AG08395 (cell line): ENCODE measurements at places on chromosomes 5 and 9.

GRCh38 chr9:1837453-1838084, 177.6 kb upstream of the SMARCA2 start:
- peak; percentile 45 for DNase-seq

GRCh38 chr5:84385705-84386104, 1.0 kb upstream of the EDIL3 start:
- no peak for DNase-seq

DNA sequence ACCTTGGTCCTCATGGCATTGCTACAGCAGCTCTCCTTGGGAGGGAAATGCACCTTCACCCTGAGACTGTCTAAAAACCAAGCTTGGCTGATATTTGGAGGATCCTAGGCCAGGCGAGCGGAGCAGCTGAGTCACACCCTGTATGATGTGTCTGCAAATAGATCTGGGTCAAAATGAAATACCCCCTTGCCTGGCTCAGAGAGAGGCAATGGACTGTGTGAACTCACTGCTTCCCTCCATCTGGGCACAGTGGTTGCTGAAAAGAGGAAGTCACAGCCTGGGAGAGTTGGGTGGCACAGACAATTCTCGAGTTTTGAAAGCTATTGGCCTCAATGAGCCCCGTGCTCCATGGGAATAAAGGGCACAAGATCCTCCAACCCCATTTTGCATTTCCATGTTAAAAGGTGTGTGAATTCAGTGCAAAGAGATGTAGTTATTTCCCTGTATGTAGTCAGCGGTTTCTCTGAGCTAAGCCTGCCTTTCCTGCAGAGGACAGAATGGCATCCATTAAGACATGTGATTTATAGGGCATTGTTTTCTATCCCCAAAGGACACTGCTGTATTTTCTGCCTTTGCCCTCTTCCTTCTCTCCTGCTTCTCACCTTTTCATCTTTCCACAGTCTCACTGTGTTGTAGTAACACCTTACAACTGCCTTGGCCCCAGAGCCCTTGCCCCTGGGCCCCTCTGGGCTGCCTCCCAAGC, 177.2 kb downstream of the GADD45G start:
- DNase-seq: peak; percentile 30

- DNase-seq: no peak
Measured at GRCh38 chr5:99023330-99023729, 94.5 kb upstream of the CHD1 start.

GRCh38 chr9:15640121-15640520, 87.3 kb downstream of the CCDC171 start:
- no peak for DNase-seq

DNA sequence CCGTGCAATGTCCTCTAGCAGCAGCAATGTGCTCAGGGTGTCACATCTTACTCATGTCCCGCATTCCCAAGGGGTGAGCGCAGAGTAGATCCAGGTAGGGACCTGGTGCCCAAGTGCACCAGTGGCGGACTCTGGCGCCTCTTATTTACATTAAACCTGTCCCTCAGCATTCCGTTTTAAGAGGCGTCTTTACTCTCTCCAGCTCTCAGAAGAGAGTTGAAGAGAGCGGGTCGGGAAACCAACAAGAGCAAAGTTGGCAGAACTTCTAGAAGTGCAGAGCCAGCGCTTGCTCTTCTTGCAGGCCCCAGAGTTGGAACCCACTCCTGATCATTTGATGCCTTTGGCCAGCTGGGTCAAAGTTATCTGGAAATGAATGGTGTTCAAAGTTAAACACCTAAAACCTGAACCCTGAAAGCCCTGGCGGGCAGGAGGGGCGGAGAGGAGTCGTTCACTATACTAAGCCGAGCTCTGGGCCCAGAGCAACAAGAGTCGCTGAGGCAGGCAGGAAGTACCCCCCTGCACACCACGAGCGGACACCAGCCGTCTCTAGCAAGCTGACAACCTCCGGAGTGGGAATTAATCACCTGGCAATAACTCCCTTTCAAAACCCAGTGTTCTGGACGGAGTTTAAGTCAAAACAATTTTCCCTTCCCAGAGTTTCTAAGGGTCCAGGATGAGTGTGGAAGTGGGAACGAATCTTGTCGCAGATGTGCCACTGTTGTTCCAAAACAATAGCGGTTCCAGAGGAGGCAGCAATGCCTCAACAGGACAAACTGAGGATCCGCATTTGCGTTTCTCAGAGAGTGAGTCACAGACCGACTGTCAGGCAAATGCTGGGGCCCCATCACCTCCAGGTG, 122.8 kb downstream of the TMEM161B start:
- DNase-seq: no peak

DNA sequence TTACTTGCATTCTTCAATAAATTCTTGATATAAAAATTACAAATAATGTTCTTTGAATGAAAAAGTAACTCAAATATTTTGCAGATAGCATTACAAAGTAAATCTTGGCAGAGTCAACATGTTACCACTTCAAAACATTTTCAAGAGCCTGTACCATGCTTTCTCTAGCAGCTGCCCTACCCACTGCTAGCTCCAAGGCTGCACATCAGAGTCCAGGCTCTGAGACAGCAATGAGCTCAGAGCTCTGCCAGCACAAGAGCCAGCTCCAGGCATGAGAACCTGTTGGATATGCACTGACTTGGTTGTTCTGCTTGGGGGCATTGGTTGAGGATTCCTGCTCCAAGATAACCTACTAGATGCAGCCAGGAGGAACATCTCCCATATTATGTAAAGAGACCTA, 211.3 kb upstream of the HAPLN1 start:
- no peak for DNase-seq

- no peak for DNase-seq
Measured at GRCh38 chr5:104599726-104600125, 1037.1 kb upstream of the NUDT12 start.

GRCh38 chr5:176773408-176774035, 36.8 kb upstream of the UNC5A start:
- no peak for DNase-seq

DNA sequence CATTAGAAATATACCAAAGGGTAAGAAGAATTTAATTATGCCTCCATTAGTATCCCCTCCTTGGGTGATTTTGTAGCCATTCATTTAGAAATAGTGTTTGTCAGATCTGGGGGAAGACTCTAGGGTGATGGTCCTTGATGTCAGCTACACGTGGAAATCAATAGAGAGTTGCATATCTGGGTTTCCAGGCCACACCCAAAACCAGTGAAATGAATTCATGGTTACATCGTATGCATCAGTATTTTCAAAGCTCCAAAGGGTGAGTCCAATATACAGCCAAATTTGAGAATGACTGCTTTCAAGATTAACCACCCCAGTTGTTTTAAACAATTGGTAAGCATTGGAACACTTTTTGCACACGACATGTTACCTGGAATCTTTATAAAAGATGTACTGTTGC, 173.4 kb upstream of the SGCD start:
- DNase-seq: no peak

DNA sequence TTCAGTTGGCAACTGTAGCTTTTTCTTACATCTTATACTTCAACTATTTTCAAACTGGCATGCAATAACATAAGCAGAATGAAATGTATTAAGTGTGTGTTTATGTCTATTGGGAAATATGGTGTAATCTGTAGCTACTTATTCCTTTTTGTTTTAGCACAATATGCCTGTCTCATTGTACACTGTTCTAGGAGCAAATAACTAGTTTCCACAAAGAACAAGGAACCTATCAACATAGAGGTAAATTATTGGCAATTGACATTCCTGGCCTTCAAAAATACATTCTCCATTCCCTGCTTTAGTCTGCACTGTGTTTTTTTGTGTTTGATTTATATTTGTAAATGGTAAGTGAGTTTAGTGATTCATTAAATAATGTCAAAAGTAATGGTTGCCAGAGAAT, 75.7 kb downstream of the FBXL7 start:
- no peak for DNase-seq

DNA sequence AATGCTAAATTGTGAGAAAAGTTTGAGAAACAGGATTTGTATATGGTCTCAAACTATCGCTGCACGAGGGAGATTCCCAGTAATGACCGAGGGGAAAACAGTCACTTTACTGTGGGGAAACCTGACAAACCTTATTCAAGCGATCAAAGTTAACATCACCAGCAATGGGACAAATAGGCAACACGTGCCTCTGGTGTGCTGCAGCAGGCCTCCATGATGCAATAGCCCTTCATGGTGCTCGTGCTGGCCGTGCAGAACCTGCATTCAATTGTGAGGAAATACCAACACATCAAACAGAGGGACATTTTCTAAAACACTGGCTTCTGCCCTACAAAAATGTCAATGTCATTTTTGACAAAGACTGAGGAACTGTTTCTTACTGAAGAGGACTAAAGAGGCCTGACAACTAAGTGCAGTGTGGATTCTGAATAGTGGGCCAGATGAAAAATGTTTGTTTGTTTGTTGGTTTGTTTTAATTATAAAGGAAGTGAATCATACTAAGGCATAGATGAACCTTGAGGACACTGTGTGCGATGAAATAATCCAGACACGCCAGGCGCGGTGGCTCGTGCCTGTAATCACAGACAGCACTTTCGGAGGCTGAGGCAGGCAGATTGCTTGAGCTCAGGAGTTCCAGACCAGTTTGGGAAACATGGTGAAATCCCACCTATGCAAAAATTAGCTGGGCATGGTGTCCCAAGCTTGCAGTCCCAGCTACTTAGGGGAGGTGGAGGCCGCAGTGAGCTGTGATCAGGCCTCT, 17.6 kb upstream of the MARCHF6 start:
- DNase-seq: no peak

DNA sequence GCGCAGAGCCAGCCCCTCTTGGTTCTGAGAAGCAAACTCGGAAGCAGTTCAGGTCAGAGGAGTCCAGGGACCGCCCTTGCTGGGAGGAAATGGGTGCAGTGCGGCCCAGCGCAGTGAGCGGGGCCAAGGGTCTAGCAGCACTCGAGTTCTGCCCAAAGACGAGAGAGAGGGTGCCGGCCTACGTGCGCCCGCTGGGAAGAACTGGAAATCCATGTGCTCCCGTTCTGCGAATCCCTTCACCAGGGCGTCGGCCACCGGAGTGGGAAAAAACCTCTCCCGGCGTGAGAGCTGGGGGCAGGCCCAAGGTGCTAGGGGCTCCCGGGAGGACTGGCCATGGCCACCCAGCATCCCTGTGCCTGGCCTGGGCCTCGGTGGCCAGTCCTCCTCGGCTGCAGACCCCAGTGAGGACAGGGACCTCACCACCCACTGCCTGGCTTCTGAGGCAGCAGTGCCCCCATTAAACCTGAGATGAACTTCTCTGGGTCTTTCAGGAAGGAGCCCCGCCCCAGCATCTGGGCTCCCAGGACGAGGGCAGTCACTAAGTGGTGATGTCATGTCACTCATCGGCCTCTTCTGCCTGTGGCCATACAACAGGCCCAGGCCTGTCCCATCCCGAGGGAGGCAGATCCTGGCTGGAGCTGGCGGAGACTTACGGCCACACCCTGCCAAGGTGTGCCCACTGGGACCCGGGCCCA, 10.6 kb downstream of the TMEM250 start:
- DNase-seq: no peak

- no peak for DNase-seq
Measured at GRCh38 chr9:107138261-107138992, 144.7 kb upstream of the RAD23B start.

GRCh38 chr5:158758675-158759074, 341.0 kb downstream of the EBF1 start:
- peak; percentile 73 for DNase-seq

DNA sequence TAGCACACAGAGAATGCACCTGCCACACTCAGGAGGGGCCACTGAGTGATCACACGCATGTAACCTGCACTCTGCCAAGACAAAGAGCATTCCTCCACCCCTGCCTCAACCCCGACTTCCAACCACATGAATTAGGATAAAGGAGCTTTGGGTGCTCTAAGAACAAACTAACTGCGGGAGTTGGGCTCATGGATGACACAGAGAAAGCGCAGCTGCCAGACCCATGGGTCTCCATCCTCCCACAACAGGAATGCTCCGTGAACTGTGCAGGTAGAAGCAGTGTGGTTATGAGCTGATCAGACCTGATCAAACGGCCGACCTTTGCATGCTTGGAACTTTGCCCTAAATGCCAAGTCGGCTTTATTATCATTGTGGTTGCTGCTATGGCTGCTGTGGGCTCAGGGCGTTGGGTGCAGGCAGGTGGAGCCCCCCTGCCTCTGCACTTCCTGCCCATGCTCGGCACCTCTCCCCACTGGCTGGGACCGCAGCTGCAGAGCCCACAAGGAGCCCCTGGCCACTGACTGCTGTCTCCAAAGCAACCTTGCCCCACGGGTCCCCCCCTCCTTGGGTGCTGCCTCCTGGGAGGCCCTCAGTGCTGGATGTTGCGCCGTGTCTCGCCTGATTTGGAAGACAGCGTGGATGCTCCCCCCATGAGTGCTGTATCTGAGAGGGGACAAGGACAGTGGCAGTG, 2.6 kb upstream of the SLC6A3 start:
- DNase-seq: no peak

- DNase-seq: peak; percentile 31
Measured at GRCh38 chr5:612498-613424, 621 bp downstream of the CEP72 start.

DNA sequence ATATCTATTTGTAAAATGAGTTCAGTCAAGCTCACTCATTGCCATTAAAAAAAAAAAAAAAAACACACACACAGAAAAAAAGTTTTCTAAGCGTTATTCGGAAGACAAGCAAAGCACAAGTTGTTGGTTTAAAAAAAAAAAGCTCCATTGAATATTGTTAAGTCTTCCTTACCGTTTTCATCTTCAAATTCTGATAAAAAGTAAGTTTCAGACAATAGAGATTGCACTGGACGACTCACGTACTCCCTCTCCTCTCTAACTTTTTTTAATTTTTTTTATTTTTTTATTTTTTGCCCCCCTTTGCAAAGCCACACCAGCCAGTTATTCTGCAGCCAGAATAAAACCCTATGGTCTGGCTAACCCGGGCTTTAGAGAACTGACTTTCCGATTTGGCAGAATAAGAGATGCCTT, 544 bp downstream of the ADAMTS6 start:
- DNase-seq: no peak

- DNase-seq: no peak
Measured at GRCh38 chr5:103624035-103624480, 61.5 kb upstream of the NUDT12 start.

DNA sequence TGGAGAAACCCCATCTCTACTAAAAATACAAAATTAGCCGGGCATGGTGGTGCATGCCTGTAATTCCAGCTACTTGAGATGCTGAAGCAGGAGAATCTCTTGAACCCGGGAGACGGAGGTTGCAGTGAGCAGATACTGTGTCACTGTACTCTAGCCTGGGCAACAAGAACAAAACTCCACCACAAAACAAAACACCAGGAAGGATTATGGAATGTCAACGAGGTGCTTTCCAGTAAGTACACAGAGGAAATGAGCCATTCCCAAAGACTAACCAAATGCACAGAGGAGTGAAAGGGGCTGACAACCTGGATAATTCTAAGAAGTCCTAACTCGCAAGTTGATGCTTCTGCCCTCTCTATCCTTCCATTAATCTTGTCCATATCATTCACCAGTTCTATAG, 126.1 kb upstream of the RETREG1 start:
- no peak for DNase-seq

GRCh38 chr9:131813116-131813515, 73.2 kb upstream of the RAPGEF1 start:
- no peak for DNase-seq

GRCh38 chr5:41721516-41721915, 148.7 kb downstream of the OXCT1 start:
- DNase-seq: no peak

- no peak for DNase-seq
Measured at GRCh38 chr5:142065273-142065672, 43.3 kb upstream of the NDFIP1 start.
